ENCODE measurements at places on chromosomes 4 and X.

- no peak for DNase-seq
Observed at GRCh38 chr4:2526559-2526958, 9.9 kb upstream of the FAM193A start.

- DNase-seq: no peak
Observed at GRCh38 chr4:145436796-145437195, 44.9 kb upstream of the SMAD1 start.

GRCh38 chr4:8544741-8545438 lies 35.3 kb upstream of the GPR78 start:
- no peak for DNase-seq

DNA sequence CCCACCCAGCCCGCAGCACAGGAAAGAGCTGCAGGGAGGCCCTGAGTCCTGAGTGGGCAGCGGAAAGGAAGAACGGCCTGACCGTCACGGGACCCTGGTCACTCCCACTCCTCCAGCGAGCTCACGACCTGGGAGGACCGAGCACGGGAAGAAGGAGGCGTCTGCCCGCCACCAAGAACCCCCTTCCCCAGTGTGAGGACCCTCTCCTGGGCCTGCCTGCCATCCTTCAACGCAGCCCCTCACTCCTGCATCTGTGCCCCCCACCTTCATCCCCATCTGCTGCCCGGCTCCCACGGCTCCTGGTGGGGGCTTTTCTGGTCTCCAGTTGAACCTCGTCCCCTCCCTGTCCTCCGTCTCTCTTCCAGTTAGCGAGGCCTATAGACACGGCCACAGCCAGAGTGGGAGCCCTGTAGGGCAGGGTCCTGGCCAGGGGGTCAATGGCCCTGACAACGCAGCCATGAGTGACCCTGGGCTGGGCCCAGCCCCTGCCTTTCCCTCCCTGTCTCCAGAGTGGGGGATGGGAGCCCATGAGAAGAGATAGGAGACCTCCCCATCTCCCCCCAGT lies 41.3 kb upstream of the MXD4 start:
- no peak for DNase-seq

- no peak for DNase-seq
Observed at GRCh38 chr4:43481526-43481925, 589.0 kb downstream of the GRXCR1 start.

DNA sequence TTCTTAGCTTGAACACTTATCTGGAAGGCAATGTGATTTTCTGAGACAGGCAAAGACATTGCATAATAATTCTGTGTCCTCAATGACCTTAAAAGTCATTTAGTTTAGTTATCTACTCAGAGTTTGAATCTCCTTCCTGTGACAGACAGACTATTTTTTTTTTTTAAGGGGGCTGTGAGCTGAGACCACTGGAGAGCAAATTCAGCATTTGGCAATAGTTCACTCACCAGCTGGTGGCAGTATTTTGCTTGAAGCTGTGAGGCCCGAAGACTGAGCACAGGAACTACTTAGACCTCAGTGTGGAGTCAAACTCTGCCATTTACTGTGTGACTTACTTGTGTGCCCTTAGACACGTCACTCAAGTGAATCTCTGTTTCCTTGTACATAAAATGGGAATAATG lies 22.9 kb upstream of the CPE start:
- peak; percentile 42 for DNase-seq

- no peak for DNase-seq
Observed at GRCh38 chr4:74537459-74537858, 92.5 kb downstream of the AREG start.

DNA sequence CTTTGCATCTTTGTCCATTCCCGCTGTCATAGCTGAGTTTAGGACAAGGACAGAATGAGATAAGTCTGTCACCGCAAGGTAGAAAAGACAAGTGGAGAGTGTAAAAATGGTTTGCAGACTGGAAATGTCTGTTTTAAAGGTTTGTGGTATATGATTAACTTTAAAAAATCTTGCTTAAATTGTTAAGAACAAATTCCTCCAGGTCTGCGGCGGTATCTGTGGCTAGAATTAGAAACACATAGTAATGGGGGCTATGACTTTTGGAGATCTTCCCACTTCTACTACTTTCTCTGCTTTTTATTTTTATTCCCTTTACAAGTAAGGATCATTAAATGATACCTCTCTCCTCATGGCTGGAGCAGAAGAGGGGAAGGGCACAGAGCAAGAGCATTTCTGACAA lies 92.2 kb downstream of the MID1IP1 start:
- no peak for DNase-seq

DNA sequence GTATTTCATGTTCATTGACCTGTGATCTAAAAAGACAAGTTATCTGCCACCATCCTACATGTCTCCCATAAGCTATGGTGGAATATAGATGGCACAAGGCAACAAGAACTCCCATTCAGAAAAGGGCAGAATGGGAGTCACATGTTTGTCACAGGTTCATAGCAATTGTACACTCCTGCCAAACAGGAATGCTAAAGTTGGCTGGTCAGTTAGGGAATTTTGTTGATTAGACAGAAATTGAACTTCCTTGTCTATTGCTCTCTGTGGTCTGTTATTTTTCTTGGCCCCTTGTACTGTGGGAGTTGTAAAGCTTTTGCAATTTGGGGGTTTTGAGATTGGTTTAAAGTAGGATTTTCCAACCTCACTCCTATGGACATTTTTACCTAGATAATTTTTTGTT lies 101.7 kb upstream of the SOD3 start:
- no peak for DNase-seq

DNA sequence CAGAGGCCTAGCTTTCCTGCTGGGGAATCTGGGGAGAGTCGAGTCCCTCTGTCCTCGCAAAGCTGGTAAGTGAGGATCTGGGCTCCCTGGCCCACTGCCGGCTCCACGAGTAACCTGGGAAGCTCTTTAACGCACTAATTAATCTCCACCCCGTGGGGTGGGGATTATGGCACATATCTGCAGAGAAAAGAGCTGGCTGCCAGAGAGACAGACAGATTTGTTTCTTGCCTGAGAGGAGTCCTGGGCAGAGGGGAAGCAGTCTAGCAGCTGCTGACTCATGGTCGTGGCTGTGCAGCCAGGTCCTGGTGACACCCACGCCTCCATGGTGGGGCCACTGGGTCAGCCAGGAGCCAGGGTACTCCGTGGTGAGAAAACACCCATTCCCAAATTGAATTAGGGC lies 14.0 kb downstream of the SORCS2 start:
- DNase-seq: peak; percentile 69

DNA sequence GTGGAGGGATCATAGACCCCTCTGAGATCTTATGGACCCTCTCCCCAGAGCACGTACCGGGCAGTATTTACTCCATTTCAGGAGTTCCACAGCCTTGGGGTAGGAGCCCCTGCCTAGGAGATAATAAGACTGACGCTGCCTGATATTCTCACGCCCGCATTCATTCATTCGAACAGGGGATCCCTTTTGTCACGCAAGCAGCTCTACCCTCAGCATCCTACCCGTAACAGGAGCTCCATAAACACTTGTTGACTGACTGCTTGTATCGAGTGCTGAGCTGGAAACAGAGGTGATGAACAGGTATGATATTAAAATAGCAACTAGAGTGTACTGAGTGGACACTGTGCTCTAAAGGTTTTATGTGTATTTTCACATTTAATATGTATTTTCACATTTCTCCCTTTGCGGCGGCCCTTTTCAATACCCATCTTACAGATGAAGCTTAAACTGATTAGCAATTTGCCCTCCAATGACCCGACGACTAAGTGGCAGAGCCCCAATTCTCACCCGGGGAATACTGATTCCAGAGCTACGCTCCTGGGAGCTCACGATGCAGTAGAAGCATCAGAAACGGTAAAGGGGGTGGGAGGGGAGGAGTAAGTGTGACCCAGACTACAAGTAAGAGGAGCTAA lies 888 bp downstream of the RAB28 start:
- DNase-seq: peak; percentile 54

DNA sequence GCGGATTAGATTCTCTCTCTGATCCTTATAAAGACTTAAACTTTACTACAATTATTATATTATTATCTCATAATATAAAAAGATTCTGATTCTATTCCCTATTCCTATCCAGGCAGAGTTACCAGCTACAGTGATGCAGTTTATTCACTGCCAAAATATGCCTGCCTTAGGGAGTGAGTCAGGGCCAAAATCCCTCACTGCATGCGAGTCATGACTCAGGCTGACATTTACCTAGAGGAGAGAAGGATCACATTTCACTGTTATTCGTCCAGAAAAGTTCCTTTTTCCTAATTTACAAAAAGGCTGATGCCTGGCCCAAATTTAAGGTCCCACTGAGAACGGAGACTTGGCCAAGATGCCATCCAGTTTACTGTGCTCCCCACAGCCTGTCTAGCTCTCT lies 168.5 kb upstream of the LDB2 start:
- peak; percentile 91 for DNase-seq

DNA sequence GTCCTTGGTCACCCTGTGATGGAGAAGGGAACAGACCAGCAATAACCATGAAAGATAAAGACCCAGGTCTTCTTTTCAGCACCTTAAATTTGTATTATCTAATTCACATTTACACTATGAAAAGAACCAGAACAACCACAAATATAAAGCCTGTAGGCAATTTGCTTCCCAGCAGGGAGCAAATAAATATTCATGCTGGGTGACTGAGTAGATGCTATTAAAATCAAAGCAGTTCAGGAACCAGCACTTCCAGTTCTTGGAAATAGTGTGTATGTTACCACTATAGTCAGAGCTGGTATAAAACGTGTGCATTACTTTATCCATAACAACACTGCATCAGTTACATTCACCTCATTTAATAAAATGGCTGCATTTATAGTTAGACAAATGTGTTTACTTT lies 177.8 kb upstream of the ETNPPL start:
- DNase-seq: no peak

GRCh38 chr4:5635826-5636195 lies 72.5 kb downstream of the EVC2 start:
- peak; percentile 97 for DNase-seq

- no peak for DNase-seq
Observed at GRCh38 chr4:164648849-164649212, 105.1 kb upstream of the SMIM31 start.

GRCh38 chrX:47590984-47591383 lies 8.7 kb downstream of the TIMP1 start:
- DNase-seq: no peak

DNA sequence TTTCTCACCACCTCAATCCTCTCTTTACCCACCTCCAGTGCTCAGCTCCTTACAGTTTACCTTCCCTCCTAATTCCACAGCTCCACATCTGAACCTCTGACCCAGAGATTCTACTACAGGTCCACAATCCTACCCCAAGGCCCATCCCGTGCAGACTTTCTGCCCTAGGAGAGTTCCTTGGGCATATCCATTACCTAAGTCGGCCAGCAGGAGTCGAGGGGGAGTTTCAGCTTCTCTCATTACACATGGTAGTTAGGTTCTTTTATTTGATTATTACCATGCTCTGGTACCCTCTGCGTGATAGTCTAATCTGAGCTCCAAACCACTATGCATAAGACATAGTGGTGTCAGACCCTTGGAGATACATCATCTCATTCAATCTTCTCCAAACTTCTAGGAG lies 117.9 kb downstream of the SH3RF1 start:
- peak; percentile 14 for DNase-seq

DNA sequence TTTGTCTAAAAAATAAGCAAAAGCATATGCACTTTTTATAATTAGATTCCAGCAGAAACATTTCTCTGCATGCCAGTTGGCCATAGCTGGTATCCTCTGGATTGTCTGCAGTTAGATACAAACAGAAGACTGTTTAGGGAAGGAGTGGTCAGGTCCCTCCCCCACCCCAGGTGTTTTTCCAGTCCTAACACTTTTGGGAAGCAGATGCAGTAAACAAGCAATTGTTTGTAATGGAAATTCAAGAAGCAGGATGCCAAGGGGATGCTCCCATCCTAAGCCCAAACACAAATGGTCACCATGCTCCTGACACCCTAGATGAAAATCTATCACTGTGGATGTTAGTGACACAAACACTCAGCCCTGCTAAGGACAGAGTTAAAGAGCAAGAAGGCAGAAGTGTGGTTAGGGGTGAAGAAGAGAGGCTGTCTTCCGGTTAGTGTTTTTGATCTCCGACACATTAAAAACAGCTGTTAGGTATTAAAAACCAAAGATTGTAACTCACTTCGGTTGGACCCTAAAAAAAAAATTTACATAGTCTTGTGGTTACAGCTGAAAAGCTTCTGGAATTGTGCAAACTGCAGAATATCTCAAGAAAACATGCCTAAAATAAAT lies 7.9 kb downstream of the LEF1 start:
- DNase-seq: no peak

- DNase-seq: no peak
Observed at GRCh38 chr4:186810613-186811150, 87.0 kb upstream of the FAT1 start.

DNA sequence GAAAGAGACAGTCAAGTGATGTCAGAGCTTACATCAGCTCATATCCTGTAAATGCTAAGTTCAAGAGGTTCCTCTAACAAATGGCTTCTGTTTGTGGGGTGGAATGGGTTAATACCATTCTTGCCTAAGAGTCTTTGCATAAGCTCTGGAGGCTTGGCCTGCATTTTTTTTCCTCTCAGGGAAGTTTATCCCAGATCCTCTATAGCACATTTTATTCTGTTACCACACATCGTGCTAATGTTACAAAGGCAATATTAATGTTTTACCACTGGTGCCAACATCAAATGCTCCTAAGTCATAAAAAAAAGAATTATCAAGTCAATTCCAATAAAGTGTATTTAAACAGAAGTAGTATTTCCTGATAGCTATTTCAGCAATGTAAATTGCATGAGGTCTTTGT lies 2.9 kb upstream of the ADH6 start:
- no peak for DNase-seq

GRCh38 chr4:35102066-35102465 lies 1142.2 kb downstream of the ARAP2 start:
- no peak for DNase-seq

GRCh38 chr4:101201421-101201820 lies 145.9 kb downstream of the PPP3CA start:
- no peak for DNase-seq

DNA sequence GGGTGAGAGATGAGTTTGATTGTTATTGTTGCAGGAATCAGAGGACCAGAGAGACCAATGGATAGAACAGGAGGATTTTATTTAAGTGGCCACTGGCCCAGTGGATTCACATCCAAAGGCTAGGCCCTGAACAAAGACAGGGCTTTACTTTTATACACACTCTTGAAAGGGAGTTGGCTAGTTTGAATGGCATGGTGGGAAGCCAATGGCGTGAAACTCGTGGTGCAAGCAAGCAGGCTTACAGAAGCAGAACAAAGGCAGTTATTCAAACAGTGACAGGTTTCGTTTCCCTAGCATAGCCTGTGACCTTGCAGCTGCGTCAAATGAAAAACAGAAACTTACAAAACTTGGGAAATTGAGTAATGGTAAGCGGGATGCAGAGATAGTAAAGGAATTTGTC lies 110.2 kb upstream of the PRDX4 start:
- no peak for DNase-seq

GRCh38 chr4:2576290-2576689 lies 39.8 kb downstream of the FAM193A start:
- DNase-seq: no peak

GRCh38 chrX:21779095-21779494 lies 21.2 kb upstream of the SMPX start:
- DNase-seq: no peak

DNA sequence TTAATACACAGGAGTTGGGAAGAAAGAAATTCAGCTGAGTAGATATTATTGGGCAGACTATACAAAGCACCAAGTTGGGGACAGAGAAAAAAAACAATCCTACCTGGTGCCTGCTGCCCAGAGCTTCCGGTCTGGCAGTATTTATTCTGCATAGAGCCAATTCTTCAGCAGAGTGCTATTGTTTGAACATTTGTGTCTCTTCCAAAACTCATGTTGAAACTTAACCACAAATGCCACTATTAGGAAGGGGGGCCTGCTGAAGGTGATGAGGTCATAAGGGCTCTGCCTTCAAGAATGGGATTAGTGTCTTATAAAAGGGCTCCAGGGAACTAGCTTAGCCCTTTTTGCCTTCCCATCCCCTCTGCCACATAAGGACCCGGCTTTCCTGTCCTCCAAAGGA lies 136.2 kb downstream of the EVC2 start:
- DNase-seq: no peak

All from ELR (cell line).